ENCODE measurements at places on chromosomes 16 and 17. TPM values are rescaled to one million over a fixed set of nuclear protein-coding genes. Genes with fewer than 3 reads are reported as not detected.

Gene MT1E
- 452 TPM for polyA plus RNA-seq

Gene TAX1BP3
- polyA plus RNA-seq: 94.9 TPM

Gene TNRC6C
- 10.9 TPM for polyA plus RNA-seq

Gene KRTAP2-3
- polyA plus RNA-seq: not detected

Gene CCL17
- polyA plus RNA-seq: not detected

All from adrenal gland (tissue), 19 donors.